Sciatic nerve (tissue), 2 donors: ENCODE measurements at places on chromosomes 1 and 21. TPM values are rescaled to one million over a fixed set of nuclear protein-coding genes. Genes with fewer than 3 reads are reported as not detected.

- DNase-seq: no peak
These were observed 6.4 kb downstream of the MGST3 start for GRCh38 chr1:165637427-165637826.

DNA sequence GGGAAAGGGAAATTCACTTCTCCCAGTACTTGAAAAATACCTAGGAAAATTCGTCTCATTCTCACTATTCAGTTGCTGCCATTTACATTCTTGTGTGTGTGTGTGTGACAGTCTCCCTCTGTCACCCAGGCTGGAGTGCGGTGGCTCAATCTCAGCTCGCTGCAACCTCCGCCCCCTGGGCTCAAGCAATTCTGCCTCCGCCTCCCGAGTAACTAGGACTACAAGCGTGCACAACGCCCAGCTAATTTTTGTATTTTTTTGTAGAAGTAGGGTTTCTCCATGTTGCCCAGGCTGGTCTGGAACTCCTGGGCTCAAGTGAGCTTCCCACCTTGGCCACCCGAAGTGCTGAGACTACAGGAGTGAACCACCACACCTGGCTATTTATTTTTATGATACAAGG lies 1.2 kb downstream of the SNAPIN start:
- no peak for DNase-seq

DNA sequence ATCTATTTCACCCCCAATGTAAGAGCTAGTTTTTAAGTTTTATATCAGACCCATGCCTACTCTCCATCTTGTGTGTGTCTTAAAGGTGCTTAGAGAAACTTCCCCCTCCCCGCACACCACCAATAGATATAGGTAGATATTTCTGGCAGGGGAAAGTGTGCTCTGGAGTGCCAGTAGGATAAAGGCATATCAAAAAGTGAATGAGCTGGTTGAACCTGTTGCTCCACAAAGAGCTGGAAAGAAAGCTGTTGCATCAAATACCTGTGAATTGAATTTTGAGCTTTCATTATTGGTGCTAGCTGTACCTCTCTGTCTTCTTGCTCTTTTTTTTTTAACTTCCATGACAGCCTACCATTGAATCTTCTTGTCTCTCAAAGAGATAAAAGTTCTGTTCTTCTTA lies 32.8 kb downstream of the ARID1A start:
- no peak for DNase-seq

GRCh38 chr1:5639106-5639722 lies 353.0 kb downstream of the NPHP4 start:
- peak; percentile 32 for DNase-seq

DNA sequence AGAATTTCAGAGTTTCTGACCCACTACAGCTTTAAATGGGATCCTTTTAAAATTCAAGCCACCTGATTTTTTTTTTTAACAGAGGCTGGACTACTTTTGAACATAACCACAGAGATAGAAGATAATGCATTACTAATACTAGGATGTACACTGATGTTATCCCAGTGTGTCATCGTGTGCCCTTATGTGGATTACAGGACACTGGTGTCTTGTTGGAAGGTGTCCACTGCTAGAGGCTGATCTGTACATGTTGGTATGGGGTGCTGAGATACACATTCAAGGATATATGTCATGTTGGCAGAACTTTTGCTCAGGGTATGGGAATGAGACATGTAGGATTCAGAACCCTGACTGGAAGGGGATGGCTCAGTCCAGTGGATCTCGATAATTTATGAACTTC lies 56.3 kb downstream of the INAVA start:
- DNase-seq: no peak

DNA sequence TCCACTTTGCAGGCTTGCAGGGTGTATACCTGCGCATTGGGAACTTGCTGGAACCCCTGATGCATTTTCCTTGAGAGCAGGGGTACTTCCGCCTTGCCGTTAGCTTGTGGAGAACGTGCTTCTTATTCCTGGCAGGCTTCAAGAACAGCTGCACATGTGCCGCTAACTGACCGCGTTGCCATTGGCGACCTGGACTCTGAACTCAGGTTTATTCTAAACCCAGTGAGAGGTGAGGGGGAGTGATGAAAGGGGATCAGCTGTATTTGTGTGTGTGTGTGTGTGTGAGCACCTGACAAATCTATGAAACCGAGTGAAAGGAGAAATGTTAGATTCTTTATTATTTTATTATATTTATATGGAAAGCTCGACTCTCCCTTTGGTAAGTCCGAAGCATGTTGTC lies 128.6 kb downstream of the HUNK start:
- DNase-seq: no peak

DNA sequence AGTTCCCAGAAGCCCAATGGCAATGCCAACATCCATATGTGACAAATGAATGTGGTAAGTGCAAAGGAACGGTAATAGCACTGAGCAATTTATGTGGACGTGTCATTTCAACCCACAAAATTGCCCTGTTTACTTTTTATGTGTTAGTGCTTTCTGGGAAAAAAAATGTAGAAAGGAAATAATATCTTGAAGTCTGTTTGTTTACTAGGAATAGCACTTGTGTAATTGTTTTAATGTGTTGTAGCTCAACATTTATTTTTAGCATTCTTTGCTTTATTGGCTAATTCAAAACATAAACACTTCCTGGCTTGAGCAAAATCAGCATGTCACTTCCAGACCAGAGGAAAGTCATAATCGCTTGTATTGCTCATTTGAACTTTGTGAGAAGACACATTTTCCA lies 224.8 kb upstream of the KCNK2 start:
- no peak for DNase-seq

DNA sequence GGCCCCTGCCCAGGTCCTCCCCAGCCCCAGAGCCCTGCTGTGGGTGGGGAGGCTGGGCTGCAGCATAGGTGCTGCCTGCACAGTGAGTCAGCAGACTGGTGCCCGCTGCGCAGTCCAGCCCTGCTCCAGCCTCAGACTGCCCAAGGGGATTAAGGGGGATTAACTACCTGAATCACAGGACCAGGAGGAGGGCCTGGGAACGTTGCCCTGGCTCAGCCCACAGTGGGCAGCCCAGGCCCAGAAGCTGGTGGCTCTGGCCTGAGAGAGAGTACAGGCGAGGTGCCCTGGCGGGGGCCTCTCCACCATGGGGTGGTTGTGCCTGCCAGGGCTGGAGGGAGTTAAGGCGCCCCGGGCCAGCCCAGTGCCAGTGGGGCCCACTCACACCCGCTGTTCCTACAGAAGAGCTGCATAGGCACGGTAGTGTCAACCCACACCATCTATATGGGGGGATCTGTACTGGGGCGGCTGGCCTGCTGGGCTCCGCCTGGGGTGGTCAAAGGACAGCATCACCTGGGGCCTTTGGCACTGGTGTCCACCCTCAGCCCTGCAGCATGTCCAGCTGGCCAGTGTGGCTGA lies 2.3 kb downstream of the OBSCN start:
- no peak for DNase-seq

DNA sequence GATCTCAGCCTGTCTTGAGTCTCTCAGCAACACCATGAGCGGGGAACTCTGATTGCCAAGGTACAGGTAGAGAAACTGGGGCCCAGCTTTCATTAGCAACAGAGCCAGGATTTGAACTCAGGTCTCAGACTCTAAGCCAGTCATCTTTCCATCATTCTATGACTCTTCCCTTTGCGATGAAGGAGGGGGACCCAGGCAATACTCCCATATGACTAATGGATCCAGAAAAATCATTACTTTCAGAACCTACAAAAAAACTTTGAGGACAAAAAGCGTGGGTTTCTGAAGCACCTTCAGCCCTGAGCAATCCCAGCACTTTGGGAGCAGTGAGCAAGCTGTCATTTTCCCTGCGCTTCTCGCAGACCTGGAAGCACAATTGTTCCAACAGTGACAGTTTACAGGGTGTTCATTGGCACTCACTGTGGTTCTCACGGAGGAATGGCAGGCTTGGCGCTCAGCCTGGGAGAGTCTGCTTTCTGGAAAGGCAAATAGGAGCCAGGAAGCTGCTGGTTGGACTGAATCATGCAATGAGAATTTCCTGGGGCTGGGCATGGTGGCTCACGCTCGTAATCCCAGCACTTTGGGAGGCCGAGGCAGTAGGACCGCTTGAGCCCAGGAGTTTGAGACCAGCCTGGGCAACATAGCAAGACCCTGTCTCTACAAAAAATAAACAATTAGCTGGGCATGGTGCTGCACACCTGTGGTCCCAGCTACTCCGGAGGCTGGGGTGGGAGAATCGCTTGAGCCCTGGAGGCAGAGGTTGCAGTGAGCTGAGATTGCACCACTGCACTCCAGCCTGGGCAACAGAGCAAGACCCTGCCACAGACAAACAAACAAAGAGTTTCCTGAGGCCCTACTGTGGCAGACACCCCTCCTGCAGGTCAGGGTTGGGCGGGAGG lies 40.1 kb downstream of the SLC2A7 start:
- DNase-seq: no peak

DNA sequence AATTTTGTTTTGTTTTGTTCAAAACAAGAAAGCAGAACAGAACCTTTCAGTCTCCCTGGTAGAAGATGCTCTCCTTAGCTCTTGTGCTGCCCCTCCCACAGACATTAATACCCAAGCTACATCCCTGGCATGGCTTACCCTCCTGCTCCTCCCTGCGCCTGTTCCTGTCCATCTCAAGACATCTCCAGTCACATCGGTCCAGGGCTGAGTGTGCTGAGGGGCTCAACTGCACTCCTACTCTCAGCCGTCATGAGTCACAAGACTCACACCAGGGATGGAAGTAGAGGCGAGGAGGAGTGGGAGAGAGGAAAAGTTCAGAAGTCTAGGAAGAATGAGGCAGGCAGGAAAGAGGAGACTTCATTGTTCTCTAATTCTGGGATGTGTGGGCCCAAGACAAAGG lies 9.2 kb upstream of the TACSTD2 start:
- no peak for DNase-seq

DNA sequence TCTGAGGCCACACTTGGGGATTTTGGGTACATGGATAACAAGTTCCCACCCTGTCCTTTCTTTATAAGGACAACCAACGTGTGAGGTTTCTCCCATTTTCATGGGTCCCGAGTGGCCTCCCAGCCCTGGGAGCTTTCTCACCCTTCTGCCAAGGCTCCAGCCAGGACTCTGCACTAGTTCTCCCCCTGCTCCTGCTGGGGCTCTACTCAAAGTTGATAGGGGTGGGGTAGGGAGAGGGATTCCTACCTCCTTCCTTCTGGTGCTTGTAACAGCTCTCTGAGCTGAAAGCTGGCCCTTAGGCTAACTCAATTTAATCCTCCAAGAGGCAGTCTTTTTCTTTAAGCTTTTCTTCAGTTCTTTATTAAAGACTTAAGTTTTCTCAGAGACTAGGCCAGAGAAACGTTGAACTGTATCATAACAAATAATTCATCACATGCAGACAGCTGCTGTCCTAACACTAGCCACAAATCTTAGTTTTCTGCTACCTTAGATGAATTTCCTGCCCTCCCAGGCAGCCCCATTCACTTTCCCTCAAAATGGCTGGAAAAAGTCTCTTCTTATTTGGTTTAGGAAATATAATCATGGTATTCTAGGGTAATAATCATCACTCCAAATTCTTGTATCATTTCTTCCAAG lies 22.4 kb upstream of the DR1 start:
- no peak for DNase-seq

DNA sequence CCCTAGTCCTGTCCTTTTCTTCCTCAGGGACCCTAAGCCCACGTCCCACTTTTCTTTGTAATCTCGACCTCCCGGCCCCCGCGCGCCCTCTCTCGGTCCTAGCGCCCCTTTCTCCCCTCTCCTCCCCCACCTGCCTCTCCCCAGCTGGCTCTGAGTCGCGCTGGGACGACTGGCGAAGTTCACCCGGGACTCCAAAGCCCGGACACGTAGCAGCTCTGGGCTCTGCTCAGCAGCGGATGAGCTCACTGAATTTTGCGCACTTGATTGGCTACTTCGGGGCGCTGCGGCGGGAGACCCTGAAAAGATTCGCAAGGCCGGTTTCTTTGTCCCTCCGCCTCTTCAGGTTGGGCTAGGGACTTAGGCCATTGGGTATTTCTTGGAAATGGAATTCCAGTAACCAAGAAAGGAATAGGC lies 16.3 kb upstream of the ACKR1 start:
- DNase-seq: peak; percentile 71

DNA sequence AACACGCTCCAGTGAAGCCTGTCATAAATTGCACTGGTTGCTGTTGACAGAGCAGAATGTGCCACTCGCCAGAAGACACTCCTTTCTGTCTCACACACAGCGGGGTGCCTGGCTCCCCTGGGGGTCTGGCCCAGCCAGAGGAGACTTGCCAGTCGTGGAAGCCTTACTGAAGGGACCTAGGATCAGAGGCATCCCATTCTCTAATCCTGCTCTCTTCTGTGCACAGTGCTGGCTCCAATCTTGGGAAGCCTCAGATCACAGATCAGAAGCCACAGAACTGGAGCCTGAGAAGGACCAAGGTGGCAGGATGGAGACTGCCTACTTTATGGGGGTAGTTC lies 1.4 kb downstream of the SLC9A1 start:
- DNase-seq: no peak

DNA sequence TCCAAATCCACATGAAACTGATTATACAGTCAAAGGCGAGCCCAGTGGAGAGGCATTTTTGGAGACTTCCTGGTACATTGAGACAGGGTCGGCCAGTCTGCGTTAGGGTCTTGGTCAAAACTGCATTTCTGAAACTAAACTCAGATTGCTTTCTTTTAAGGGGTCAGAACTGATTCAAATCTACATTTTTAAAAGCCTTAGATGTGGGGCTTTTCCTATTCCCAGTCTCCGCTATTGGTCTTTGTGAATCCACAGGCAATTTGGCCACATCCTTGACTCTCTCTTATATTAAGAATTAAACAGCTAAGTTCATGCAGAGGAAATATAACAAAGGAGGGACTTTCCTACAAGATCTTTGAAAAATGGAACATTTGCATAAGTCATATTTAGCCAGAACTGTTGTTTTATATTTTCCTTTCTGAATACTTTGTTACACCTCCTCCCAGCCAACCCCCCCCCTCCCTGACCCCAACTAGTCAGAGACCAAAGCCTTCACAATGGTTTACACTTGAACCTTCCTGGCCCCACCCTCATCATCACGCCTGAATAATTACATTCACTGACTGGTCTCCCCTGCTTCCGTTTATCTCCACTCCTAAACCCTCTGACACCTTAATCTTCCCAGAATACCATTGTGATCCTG lies 30.9 kb downstream of the SELL start:
- no peak for DNase-seq

- no peak for DNase-seq
These were observed 257.3 kb downstream of the PTBP2 start for GRCh38 chr1:96978901-96979300.

GRCh38 chr1:25819491-25820246 lies at the start of gene MTFR1L:
TSS of gene MTFR1L (plus strand) at chr1:25819954. CDS start at chr1:25823105, 3,151 bp downstream.
- DNase-seq: peak; percentile 94

GRCh38 chr1:81351864-81352263 lies 448.9 kb upstream of the ADGRL2 start:
- no peak for DNase-seq

- DNase-seq: peak; percentile 64
These were observed 62.9 kb downstream of the MDM4 start for GRCh38 chr1:204578867-204579664.

IL12RB2 gene
- total RNA-seq: 2.3 TPM

ANGPTL3 gene
- total RNA-seq: not detected

SMIM1 gene
- total RNA-seq: 9.2 TPM

VWA5B1 gene
- total RNA-seq: not detected

RIPPLY3 gene
- total RNA-seq: not detected

RXRG gene
- total RNA-seq: 11.9 TPM

TXLNA gene
- total RNA-seq: 49.5 TPM

SH2D1B gene
- total RNA-seq: 0.53 TPM

DENND2C gene
- 4.5 TPM for total RNA-seq
